Germinal center (tissue), 1 donor: ENCODE measurements at places on chromosomes 2 and 18.

- no peak for DNase-seq
Observed at GRCh38 chr2:127841466-127842178, 16.3 kb downstream of the POLR2D start.

- DNase-seq: no peak
Observed at GRCh38 chr2:8607606-8608005, 74.2 kb upstream of the ID2 start.

DNA sequence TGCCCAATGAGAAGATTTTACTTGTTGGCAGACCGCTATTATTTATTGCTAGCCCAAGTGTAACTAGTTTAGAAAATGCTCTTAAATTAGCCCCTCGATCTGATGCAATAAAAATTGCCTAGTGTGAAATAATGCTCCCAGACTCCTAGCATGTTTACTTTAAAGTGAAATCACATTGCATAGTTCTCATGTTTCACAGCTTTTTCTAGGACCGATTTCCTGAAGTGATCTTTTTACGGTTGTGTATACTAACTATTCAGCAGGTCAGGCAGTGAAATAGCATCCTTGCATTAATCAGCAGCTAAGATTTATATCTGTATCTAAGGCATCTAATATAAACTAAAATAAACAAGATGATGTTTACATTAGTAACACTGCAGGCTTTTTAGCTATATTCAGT, 52.4 kb downstream of the PMS1 start:
- no peak for DNase-seq

DNA sequence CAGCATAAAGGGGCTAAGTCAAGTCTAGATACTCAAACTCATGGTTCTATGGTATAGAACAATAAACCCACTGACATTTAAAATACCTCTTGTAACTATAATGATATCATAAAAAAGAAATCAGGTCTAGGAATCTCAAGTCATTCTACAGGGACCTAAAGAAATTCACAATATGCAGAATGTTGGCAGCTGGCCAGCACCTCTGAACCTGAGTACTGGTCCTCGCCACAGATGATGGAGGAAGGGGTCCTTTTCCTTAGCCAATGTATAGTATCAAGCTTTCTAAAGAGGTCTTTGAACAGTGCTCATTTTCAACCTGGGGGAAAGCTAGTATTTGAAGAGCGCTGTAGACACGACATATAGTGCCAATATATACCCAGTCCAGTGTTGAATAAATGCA, 108.4 kb upstream of the ITGB6 start:
- no peak for DNase-seq

DNA sequence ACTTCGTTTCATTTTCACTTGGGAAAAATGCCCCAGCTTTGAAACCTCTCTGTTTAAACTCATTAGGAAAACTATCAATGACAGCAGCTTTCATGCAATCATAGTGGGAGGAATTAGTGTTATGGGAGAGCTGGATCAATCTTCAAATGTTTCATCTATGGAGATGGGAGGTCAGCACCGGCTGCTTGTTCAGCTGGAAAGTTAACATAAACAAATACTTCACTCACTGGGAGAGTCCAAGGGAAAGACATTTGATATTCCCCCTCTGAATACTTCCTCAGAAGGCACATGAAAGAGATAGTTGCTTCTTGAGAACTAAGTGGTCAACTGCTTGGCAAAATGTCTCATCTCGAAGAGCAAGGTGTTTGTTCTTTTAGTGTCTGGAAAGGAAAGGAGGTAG, 7.3 kb downstream of the LYPD1 start:
- DNase-seq: no peak

GRCh38 chr2:207474863-207475485, 54.8 kb upstream of the CREB1 start:
- DNase-seq: no peak

GRCh38 chr2:47060652-47061170, 94.4 kb downstream of the STPG4 start:
- no peak for DNase-seq

- no peak for DNase-seq
Observed at GRCh38 chr2:223055836-223056235, 3.8 kb downstream of the KCNE4 start.

DNA sequence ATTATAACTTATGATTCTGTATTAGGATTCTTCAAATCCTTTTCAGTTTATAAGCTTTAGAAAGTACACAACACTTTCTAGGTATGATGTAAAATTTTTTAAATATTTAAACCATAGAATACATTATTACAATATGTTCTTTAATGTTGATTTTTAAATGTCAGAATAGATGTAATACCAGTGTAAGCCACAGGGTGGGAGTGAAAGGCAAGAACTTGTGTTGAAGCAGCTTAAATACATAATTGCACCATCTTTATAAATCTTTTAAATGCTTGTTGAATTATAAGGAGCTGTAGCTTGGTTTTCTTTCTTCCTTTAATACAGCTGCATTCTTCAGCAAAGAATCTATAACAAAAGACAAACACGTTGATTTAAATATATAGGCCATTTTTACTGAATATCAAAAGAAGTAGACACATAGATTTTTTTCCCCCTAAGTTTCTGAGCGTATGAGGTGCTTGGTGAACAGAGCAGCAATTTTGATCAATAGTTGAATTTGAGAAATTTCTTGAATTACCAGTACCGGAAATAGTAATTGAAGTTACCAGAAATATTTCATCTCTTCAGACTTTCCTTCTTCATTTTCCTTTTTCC, 63.0 kb downstream of the TANK start:
- no peak for DNase-seq

- no peak for DNase-seq
Observed at GRCh38 chr2:67083951-67084350, 313.2 kb upstream of the ETAA1 start.

DNA sequence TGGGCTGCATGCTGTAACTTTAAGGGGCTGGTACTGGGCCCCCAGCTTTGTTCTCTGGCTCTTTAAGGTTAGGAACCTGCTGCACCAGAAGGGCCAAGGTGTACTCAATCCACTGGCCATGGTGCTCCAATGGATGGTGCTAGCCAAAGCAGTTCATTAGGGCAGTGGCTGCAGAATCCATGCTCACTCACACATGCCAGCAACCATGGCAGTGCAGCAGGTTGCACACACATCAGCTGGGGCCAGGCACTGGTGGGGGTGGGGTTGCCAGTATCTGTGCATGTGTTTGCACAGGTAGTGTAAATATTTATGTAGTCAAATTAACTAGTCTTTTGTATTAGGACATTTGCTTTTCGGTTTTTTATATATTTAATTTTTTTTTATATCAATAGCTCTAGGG, 228.3 kb upstream of the EPC2 start:
- no peak for DNase-seq

DNA sequence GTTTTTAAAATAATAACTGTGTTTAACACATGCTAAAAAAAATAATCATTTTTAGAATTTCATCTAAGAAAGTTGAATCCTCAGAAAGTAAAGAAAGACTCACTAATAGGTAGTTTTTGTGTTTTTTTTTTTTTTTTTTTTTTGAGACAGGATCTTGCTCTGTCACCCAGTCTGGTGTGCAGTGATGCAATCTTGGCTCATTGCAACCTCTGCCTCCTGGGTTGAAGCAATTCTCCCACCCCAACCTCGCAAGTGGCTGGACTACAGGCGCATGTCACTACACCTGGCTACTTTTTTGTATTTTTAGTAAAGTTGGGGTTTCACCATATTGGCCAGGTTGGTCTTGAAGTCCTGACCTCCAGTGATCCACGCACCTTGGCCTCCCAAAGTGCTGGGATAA, 7.1 kb downstream of the CKAP2L start:
- DNase-seq: no peak

- no peak for DNase-seq
Observed at GRCh38 chr2:228819701-228820100, 451.4 kb downstream of the PID1 start.

DNA sequence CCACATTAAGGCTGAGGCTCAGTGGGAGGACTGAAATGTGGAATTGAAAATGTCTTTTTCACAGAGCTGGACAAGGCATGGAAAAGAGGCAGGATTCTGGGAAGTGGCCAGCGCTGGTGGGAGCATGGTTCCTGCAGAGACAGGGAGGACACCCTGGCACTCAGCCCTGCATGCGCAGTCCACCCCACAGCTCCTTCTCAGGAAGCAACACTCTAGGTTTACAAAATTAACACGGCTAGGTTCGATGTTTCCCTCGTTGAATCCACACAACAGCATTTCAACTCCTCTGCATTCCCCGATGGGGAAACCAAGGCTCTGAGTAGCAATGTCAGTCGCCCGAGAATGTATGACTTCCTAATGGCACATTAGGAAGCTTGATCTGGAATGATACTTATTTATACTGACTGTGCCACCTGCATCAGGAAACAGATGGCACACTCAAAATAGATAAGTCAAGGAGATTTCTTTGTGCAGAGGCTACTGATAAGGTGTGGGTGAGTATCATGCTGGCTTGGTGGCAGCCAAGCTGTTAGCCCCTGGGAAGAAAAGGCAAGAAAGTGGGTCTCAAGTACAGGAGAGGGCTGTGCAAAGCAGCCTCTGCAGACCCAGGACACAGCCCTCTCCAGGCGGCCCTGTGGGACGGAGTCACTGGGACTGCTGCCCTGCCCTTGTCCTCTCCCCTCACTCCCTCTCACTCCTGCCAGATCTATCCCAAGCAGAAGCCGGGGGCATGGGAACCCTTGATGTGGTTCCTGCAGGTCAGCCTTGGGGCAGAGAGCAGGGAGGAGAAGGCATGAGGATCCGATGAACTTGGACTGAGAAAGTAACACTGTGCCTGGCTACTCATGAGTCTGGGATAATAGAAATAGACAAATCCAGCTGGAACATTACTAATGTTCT, 158.4 kb upstream of the FHL2 start:
- no peak for DNase-seq

- DNase-seq: no peak
Observed at GRCh38 chr18:48488388-48488850, 50.4 kb upstream of the CTIF start.

DNA sequence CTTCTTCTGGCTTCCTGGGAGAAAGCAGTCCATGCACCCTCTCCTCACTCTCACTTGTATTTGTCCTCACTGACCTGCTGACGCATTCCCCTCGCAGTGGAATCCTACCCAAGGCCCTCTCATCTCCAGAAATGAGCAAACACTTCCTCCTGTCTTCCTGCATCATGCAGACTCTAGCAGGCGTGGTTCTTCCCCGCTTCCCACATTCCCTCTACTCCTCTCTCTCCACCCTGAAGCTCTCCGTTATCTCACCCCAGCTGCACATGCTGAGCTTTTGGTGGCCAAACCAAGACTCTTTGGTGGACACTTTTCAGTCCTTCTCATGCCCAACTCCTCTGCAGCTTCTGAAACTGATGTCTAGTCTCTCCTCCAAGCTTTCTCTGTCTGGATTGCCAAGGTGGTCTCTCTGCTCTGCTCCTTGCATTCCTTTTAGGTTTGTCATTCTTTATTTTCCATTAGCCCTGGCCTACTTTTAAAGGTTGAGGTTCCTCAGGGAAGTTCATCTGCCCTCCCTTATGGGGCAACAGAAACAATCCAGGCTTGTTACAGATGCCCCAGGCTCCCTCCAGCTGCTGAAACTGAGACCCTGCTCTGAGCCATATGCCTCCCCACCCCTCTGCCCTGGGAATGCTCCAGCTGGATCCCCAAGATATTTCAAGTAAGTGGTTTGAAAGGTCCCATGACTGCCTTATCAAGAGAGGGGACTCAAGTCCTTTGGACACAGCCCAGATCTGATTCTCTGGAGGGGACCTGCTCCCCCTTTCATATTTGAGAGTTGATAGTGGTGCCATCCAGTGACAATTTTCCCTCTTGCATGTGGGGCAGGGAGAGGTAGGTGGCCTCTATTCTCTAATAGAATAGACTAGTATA, 835 bp upstream of the IL18RAP start:
- DNase-seq: no peak

DNA sequence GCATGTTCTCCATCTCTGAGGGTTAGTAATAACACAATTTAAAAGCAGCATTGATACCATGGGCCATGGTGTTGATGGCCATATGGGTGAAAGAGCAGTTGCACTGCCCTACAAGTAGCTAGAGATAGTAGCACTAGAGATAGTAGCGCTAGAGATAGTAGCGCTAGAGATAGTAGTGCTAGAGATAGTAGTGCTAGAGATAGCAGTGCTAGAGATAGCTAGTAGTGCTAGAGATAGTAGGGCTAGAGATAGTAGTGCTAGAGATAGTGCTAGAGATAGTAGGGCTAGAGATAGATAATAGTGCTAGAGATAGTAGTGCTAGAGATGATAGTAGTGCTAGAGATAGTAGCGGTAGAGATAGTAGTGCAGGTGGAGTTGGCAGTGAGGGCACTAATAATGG, 39.5 kb upstream of the KLHL14 start:
- DNase-seq: no peak

DNA sequence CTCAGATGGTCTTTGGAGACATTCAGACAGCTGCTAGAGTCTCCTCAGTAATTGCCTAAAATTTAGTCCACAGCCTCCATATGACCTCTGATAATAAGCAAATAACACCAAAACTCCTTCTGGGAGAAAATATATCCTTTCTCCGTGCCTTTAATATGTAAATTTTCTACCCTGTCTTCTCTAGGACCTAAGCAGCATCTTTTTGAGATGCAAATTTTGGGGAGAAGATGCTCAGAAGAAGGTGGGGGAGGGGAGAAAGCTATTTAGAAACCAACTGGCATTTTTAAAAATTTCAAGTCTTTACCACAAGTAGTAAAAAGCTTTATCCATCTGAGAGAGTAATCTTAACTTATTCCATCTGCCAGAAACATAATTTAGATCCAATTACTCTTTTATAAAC, 120.4 kb upstream of the MSH6 start:
- DNase-seq: peak; percentile 31

DNA sequence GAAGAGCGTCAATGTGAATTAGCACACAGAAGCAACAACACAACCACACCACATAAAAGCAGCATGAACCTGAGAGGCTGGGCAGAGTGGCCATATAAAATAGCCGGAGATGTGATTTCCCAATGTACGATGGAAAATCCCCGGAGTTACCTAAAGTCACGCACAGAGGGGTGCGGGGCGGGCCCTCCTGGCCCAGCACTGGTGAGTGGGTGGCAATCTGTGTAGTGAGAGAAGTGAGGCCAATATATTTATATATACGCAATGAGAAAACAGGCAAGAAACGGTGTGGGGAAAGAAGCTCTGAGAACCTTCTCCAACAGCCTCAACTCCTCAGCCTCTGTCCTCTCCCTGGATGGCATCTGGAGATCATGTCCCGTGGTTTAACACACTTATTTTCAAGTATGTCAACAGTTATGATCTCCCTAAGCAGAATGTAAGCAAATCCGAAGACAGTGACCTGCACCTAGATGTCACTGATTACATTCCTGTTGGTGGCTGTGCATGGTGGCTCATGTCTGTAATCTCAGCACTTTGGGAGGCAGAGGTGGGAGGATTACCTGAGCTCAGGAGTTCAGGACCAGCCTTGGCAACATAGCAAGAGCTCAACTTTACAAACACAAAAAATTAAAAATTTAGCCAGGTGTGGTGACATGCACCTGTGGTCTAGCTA, 41.6 kb downstream of the CRACDL start:
- no peak for DNase-seq

DNA sequence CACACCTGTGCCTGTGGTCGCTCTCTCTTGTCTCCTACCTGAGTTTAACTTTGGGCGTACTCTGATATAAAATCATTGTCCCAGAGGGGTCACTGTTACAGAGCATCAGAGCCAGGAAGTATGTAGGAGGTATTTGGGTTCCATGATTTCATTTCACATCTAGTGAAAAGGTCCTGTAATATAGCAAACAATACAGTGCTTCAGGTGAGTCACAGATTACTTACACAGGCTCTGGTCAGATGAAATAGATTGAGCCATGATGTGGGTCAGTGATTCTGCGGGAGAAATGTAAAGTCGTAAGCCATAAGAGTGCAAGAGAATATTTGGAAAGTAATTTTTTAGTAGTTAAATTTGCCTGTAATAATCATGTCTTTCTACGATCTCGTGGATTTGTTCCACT, 70.2 kb downstream of the SOCS6 start:
- DNase-seq: no peak

- no peak for DNase-seq
Observed at GRCh38 chr18:61710082-61710620, 182.7 kb downstream of the RNF152 start.
